ENCODE measurements at places on chromosomes 11 and 22.

DNA sequence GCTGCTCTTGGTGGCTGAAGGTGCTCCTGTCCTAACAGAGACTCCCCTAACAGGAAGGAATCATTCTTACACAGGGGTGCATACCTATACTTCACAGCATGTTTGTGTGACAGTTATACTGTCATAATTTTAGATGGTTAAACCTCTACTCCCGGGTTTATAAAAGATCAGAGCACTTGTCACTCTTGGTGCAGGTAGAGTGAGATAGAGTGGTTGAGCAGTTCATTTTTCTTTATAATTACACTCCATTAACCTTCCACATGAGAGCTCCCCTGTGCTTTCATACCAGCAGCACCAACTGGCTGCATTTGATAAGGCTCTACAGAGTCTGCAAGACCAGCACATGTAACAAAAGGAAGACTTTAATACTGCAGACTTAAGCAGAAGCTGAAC is 72.9 kb downstream of the LARGE2 start:
- H3K36me3 ChIP-seq = no peaks in the 10 kb centered on the region
- peak overlapping the region; percentile 33 for H3K27ac ChIP-seq
- H3K27me3 ChIP-seq = no peaks in the 10 kb centered on the region
- peaks cover 9% of the 10 kb centered on the region for H3K4me1 ChIP-seq
- DNase-seq = no peak

GRCh38 chr11:74397501-74398243 is 561 bp downstream of the PGM2L1 start:
- H3K4me1 ChIP-seq = peaks cover 8% of the 10 kb centered on the region
- DNase-seq = no peak
- no peaks in the 10 kb centered on the region for H3K27me3 ChIP-seq
- peak overlapping the region; percentile 80 for H3K4me3 ChIP-seq
- peak overlapping the region; percentile 94 for H3K27ac ChIP-seq

DNA sequence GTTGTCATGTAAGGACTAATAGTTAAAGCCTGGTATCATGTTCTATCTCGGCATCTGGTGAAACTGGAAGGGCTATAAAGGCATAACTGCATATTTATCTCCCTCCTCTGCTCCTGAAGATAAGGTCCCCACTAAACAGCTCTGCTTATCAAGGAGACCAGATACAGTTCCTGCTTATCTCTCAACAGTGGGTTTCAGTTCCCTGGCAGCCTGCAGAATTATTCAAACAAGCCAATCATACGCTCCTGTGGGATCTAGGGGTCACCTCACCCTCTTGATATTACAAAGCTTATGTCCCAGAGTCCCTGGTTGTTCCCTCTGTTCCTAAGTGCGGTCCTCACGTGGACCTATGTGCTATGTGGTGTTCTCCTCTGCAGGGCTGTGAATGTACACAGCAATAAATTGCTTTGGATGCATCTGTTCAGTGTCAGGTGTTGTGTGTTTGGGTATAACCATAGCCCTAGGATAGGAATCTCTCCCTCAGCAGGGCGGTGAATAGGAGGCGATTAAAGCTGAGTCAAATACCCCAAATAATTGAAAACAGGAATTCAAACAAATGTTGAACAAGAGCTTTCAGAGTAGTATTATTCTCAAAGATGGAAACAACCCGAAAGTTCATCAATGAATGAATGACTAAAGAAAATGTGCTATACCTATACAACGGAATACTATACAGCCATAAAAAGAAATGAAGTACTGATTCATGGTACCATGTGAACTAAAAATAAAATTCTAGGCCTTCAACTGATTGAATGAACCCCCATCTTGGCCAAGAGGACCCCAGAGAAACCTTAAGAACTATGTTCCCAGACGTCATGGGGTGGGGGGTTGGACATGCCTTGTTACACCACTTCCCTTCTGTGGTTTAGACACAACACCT is 3.1 kb upstream of the OOSP4A start:
- no peak for DNase-seq
- no peaks in the 10 kb centered on the region for H3K27me3 ChIP-seq
- no peaks in the 10 kb centered on the region for H3K4me1 ChIP-seq
- H3K36me3 ChIP-seq = no peaks in the 10 kb centered on the region
- H3K4me3 ChIP-seq = no peak overlapping the region

DNA sequence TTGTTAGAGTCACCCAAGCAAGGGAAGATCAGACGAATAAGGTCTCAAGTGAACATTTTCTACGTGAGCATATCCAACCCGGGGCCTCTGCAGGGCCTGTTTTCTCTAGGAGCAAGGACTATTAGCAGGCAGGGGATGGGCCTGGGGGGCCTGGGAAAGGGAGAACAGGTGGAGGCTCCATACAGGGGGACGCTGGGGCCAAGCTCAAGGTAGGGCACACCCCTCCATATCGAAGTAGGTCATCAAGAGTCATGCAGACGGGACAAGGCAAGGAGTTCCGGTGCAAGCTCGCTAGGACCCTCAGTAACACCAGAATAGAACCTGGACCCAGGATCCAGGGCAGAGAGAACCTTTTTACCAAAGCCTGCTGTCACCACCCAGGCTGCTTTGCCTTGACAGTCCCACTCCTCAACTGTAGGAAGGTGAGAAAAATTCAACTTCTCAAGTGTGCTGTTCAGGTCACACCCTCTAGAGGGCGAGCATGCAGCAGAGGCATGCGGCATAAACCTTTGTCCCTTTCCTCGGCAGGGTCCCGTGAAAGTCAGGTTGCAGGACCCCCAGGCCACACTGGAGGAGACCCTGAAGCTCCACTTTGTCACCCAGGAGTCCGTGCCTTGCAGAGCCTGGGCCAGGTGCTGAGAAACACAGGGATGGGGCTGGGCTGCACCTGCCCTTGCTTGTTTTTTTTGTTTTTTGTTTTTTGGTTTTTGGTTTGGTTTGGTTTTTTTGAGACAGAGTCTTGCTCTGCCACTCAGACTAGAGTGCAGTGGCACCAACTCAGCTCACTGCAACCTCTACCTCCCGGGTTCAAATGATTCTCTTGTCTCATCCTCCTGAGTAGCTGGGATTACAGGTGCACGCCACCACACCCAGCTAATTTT is 8.6 kb upstream of the APOBEC3B start:
- DNase-seq = no peak
- H3K36me3 ChIP-seq = no peaks in the 10 kb centered on the region
- no peak overlapping the region for H3K27ac ChIP-seq
- no peak overlapping the region for H3K4me3 ChIP-seq

- H3K4me3 ChIP-seq = peak overlapping the region; percentile 26
- no peaks in the 10 kb centered on the region for H3K27me3 ChIP-seq
- no peaks in the 10 kb centered on the region for H3K36me3 ChIP-seq
- peaks cover 42% of the 10 kb centered on the region for H3K4me1 ChIP-seq
- DNase-seq = no peak
These were observed 26.8 kb downstream of the TNRC6B start for GRCh38 chr22:40204321-40205116.

All from thoracic aorta (tissue), 2 donors.